ENCODE measurements at places on chromosomes 5 and 9.

DNA sequence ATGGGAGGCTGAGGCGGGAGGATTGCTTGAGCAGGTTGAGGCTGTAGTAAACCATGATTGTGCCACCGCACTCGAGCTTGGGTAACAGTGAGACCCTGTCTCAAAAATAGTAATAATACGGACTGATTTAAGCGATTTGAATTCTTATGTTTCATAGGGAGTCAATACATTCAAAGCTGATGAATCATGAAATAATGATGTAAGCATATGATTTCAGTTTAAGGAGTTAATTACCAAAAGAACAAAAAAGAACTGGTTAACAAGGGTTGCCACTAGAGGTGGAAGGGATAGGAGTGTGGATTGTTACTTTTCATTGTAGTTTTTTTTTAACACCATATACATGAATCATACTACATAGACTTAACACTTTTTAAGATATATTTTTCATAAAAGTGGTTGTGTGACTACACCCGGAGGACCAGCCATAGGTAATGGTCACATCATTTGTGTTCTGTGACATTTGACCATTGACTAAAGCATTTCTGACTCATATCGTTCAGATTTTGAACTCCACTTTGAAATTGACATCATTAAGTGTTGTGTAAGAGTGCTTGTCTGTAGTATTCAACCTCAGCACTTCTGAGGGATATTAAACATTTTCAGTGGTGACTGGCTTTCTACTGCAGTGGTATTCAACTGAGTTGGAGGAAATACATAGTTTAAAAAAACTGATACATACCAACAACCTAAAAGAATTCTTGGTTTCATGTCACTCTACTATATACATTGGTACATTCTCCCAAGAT is 7.0 kb downstream of the TRMT10B start:
- DNase-seq, result no peak

GRCh38 chr5:6720561-6720921 is 7.3 kb downstream of the TENT4A start:
- no peak for DNase-seq

- DNase-seq, result no peak
These were observed 81.8 kb downstream of the RFX3 start for GRCh38 chr9:3444016-3444415.

DNA sequence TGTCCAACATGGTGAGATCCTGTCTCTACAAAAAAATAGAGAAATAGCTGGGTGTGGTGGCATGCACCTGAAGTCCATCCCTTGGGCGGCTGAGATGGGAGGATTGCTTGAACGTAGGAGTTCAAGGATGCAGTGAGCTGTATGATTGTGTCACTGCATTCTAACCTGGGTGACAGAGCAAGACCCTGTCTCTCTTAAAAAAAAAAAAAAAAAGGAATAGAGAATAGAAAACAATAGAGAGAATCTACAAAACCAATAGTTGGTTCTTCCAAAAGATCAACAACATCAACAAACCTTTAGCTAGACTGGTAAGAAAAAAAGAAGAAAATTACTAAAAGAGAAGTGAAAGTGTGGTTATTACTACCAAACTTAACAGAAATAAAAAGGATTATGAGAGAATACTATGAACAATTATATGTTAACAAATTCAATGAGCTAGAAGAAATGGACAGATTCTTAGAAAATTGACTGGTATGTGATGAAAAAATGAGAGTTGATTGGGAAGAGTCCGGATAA is 8.1 kb upstream of the SLC38A9 start:
- no peak for DNase-seq

- DNase-seq, result no peak
These were observed 36.2 kb upstream of the ADAM19 start for GRCh38 chr5:157611571-157612476.

- no peak for DNase-seq
These were observed 1.1 kb upstream of the CXXC5 start for GRCh38 chr5:139646912-139647505.

DNA sequence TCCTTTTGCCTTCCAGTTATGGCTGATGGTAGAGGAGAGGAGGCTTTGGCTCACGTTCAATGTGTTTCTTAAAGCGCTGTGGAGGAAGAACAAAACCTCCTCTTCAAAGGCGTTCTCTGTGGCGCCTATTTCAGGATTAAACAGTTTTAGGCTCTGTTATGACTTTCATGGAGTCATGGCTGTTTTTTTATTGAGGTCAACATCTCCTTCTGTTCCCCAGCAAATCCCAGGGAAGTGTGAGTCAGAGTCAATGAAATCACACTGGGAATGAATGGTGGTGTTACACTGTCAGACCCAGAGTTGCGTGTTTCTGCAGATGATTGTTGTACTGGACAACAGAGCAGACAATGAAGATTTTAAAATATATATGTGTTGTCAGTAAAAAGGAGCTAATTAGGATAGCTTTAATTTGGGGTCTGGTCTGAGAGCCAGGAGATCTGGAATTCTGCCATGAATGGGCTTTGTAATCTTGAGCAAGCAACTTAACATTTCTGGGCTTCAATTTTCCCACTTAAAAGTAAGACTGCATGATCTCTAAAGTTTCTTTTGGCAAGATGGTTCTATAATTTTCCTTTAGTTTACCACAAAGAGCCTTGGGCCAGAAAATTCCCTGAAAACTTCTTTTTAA is 240.7 kb downstream of the CSNK1G3 start:
- no peak for DNase-seq

DNA sequence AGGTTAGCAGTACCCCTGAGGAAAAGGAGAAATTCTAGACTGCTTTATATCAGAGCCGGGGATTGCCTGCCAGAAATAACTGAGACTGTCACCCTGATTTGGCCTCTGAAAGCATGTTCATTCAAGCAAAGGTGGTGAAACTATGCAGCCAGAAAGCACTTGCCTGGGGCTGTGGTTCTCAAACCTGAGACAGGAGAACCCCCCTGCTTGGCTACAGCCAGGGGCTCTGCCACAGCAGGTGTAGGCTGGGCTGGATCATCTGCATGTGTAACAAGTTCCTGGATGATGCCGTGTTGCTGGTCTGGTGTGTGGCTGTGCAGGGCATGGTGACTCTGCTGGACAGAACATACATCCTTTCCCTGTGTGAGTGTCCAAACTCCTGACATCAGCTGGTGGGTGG is 157.8 kb downstream of the NXNL2 start:
- no peak for DNase-seq

- DNase-seq, result no peak
These were observed 145.8 kb downstream of the AOPEP start for GRCh38 chr9:94872083-94872833.

- no peak for DNase-seq
These were observed 120.6 kb downstream of the TTLL11 start for GRCh38 chr9:121972501-121972981.

DNA sequence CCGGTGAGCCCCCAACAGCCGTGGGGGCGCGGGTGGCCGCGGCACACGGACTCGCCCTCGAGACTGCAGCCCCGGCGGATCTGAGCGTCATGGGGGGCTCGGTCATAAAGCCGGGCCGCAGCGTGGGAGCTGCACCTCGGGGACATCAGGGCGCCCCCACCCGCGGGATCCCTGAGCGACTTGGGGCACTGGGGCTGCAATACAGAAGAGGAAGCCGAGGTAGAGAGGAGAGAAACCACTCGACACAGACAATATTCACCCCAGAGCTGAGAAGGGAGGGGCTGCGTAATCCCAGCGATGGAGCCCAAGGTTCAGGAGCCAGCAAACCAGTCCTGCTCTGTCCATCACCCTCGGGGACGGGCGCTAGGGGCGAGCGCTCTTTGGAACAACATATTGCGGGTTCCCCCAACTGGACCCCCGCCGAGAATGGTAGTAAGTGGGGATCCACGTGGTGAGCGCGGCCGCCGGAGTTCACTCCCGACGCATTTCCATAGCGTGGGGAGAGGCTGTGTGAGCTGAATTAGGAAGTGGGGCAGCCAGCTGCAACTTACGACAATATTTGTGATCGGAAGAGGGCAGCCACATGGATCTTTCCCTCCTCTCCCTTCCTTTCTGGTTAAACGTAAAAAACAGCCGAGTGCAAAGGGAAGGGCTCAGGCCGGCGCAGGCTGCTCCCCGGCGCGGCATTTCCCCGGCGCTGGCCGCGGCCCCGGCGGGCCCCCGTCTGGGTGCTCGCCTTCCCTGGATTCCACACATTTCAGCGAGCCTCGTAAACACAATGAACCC is 9.9 kb downstream of the PTCH1 start:
- peak; percentile 32 for DNase-seq

DNA sequence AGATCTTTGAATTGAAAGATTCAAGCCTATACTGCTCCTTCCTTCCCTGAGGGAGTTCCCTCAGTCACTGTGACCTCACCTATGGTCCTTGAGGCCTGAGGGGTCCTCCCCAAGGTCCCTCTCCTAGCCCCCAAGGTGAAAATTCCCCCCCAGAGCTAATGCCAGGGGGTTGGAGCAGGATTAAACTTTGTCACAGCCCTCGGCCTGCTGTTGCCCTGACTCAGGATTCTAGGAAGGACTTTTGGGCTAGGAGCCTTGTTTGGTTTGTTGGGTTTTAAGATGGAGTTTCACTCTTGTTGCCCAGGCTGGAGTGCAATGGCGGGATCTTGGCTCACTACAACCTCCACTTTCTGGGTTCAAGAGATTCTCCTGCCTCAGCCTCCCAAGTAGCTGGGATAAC is 123.2 kb downstream of the C5orf15 start:
- DNase-seq, result no peak

GRCh38 chr9:80496901-80497556 is 925.3 kb downstream of the TLE4 start:
- no peak for DNase-seq

DNA sequence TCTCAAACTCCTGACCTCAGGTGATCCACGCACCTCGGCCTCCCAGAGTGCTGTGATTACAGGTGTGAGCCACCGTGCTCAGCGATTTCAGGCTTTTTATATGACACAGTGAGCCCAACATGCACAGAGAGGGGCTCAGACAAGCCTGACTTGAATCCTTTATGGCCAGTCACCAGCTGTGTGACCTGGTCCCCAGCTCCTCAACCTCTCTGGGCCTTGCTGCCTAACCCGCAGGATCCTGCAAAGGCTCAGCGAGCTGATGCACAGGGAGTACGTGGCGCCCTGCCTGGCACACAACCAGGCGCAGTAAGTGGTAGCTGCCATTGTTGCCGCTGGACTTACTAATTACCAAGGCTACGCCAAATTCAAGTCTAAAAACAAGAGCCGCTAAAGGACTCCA is 16.6 kb upstream of the NCS1 start:
- DNase-seq, result no peak

GRCh38 chr5:63820577-63820976 is 141.7 kb downstream of the HTR1A start:
- no peak for DNase-seq

DNA sequence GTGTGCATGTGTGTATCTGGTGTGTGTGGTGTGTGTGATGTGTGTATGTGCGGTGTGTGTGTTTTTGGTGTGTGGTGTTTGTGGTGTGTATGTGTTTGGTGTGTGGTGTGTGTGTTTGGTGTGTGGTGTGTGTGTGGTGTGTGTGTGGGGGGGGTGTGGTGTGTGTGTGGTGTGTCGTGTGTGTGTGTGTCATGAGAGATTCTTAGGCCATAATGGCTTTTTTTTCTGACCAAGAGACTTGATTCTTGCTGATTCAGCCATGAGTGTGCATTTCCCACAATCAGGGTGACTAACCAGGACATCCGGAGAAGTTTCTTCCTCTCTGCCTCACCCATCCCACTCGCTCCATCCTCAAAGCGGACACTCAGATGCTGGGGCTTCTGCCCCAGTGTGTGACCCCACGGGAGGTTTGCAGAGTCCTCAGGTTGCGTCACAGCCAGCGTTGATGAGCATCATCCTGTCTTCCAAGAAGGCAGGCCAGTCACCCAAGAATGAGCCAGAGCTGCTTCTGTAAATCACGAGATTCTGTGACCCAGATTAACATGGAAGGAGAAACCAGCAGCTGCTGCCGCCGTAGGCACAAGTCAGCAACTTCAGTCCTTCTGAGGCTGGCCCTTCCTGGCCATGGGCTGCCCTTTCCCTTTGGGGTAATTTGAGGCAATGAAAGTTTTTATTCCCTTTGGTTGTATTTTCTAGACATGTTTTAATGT is 12.5 kb upstream of the CTSL start:
- no peak for DNase-seq

GRCh38 chr9:21558615-21559401 is 76.7 kb upstream of the IFNE start:
- DNase-seq, result no peak

DNA sequence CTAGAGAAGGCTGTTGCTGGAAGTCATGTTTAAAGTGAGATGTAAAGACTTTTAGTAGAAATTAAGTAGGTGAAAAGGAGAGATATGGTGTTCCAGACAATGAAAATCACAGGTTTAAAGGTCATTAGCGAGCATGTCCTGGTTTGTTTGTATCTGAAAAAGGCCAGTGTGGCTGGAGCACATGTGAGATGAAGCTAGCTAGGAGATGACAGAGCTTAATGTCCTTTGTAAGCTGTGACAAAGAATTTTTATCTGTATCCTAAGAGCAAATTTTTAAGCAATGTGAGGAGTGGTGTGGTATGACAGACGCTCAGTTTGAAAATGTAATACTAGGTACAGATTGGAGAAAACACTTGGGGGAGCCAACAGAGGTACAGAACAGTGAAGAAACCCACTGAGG is 567.2 kb upstream of the ARRDC3 start:
- DNase-seq, result no peak

DNA sequence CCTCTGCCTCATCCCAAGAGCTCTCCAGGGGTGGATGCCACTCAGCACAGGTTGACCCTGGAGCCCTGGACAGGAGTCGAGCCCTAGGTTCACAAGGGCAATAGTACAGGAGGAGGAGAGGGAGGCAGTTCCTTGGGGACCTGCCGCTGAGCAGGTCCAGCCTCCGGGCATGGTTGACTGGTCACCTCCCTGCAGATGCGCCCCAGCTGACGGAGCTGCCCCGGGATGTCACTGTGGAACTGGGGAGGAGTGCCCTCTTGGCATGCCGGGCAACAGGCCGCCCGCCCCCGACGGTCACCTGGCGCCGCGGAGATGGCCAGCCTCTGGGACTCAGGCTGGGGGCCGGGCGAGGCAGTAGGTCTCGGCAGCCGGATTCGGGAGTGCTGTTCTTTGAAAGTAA is 53.7 kb downstream of the HMCN2 start:
- DNase-seq, result no peak

DNA sequence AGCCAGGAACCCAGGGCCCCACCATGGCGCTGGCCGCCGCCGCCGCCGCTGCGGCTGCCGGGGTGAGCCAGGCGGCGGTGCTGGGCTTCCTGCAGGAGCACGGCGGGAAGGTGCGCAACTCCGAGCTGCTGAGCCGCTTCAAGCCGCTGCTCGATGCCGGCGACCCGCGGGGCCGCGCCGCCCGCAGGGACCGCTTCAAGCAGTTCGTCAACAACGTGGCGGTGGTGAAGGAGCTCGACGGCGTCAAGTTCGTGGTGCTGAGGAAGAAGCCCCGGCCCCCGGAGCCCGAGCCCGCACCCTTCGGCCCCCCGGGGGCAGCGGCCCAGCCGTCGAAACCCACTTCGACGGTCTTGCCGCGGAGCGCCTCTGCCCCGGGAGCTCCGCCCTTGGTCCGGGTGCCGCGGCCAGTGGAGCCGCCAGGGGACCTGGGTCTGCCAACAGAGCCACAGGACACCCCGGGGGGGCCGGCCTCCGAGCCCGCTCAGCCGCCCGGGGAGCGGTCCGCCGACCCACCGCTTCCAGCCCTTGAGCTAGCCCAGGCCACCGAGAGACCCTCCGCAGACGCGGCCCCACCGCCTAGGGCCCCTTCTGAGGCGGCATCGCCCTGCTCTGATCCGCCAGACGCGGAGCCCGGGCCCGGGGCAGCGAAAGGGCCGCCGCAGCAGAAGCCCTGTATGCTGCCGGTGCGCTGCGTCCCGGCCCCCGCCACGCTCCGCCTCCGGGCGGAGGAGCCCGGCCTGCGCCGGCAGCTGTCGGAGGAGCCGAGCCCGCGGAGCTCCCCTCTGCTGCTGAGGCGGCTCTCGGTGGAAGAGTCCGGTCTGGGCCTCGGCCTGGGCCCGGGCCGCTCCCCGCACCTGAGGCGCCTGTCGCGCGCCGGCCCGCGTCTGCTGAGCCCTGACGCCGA is 749 bp downstream of the SOWAHA start:
- peak; percentile 16 for DNase-seq
